RKO (cell line): ENCODE measurements at places on chromosomes 3 and 15.

DNA sequence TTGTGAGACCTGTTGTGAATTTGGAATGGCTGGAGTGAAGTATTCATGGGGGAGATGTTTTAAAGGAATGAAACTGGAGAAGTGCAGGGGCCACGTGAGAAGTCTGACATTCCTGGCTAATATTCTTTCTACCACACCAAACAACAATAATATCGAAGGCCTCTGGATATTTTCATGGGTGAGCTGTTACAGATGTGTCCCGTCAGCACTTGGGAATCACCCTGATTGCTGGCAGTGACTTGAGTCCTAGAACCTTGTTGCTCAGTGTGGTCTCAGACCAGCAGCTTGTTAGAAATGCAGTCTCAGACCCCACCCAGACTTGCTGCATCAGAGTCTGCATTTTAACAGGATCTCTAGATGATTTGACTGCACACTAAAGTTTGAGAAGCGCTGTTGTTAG, 113.8 kb downstream of the ITPR1 start:
- no peak for DNase-seq

DNA sequence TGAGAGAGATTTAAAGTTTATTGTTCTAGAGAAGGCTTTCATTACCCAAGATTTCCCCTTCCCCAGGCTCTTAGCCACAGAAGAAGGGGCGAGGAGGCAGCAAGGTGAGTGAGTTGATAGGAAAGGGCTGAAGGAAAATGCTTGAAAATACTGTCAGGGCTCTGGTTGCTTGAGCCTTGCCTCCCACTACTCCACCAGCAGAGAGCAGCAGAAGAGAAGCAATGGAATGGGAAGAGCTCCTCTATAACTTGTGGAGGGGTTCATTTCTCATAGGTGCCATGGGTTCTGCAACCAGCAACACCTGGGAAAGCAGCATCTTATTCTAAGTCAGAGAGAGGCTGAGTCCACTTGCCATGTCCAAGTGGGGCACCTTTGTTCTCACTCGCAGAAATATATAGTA, 184.0 kb upstream of the CNTN6 start:
- no peak for DNase-seq

DNA sequence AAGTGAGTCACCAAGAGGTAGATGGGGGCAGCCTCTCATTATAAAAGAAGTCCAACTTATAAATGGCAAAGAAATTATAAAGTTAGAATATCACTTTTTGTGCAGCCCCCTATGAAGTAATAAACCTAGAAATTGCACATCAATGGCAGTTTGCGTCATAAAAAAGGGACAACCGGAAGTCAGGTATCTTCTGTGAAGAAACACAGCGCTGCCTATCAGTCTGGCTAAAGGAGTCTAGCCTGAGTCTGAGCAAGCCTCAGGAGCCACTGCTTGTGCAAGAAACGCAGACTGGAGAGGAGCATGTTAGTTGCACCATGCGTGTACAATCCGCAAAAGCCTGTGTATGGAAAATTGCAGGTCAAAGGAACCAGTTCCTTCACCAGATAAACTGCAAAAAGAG, 178.4 kb downstream of the ARRDC4 start:
- no peak for DNase-seq

- DNase-seq, result no peak
Observed at GRCh38 chr3:119817071-119817470, 35.2 kb downstream of the NR1I2 start.

GRCh38 chr15:59501597-59501996, 63.6 kb downstream of the FAM81A start:
- DNase-seq, result peak; percentile 91

GRCh38 chr3:123618768-123619484, 34.1 kb upstream of the HACD2 start:
- no peak for DNase-seq

DNA sequence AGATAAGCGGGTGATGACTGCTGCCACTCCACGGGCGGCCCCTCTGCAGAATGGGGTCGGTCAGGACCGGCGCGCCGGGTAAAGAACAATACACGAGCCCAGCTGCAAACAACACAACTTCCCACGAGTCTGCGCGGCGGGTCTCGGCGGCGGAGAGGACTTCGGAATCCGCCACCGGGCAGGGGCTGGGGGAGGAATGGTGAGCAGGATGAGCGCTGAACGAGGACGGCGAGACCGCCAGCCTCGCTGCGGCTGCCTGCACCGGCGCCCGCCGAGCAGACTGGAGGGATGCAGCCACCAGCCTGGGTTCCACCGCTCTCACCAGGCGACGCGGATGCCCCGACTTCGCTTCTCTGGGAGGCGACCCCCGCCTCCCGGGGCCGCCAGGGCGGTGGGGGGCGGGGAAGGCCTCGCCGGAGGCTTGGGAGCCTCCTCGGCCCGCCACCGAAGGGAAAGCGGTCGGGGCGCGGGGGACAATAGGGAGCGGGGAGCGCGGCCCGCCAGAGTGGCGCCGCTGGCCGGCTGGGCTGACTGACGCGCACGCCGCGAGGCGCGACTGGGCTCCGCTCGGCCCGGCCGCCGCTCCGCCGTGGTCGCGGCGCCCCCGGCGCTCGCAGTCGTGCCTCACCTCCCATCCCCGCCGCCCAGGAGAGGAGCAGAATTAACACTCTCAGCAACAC, 515 bp downstream of the ADAM10 start:
- DNase-seq, result peak; percentile 52

- no peak for DNase-seq
Observed at GRCh38 chr3:178329936-178330335, 206.3 kb upstream of the KCNMB2 start.
